Uterus (tissue), 4 donors: ENCODE measurements at places on chromosomes 3 and 15. TPM values are rescaled to one million over a fixed set of nuclear protein-coding genes. Genes with fewer than 3 reads are reported as not detected.

TRH gene
- total RNA-seq, result not detected

PP2D1 gene
- total RNA-seq, result not detected

SMCO1 gene
- total RNA-seq, result not detected

GAP43 gene
- total RNA-seq, result not detected

C3orf33 gene
- 4.3 TPM for total RNA-seq

TNFAIP8L3 gene
- 40.5 TPM for total RNA-seq

GRCh38 chr3:61796911-61797310 is 235.5 kb downstream of the PTPRG start:
- no peak overlapping the region for H3K27ac ChIP-seq
- H3K4me3 ChIP-seq, result no peak overlapping the region
- H3K36me3 ChIP-seq, result no peaks in the 10 kb centered on the region
- no peak for DNase-seq

DNA sequence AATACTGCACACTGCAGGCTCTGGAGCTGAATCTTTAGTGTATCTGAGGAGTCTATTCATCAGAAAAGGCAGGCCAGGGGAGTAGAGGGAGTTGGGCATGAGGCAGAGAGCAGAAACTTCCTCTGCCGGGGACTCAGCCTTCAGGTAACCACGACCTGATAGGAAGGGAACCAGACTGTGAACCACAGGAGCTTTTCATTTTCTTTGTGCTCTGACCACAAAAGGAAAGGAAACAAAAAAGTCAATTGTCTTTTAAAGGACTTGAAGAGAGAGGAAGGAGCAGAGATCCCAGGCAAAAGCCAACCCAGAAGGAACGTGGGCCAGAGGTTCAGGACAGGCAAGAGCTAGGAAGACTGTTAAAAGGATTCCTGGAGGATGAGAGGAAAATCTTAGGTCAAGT is 573.3 kb downstream of the EPHB1 start:
- H3K4me1 ChIP-seq, result no peaks in the 10 kb centered on the region
- no peaks in the 10 kb centered on the region for H3K36me3 ChIP-seq
- DNase-seq, result no peak
- H3K27me3 ChIP-seq, result no peaks in the 10 kb centered on the region

DNA sequence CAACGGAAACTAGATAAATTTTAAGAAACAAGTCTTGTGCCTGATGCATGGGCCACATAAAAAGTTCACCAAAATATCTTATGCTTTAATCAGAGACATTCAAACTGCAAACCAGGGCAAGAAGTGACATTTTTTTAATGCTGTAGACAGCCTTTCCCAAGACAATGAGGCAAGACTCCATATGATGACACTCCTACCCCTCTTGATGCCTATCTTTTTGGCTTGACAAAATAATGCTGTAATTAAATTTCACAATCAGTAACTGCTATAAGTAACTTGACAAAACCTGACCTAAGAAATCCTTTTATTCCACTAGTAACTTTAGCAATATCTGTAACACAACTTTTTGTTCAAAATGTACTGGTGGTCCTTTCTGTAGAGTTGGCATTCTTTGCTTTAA is 48.7 kb downstream of the ECT2 start:
- no peak overlapping the region for H3K27ac ChIP-seq
- H3K36me3 ChIP-seq, result no peaks in the 10 kb centered on the region
- no peaks in the 10 kb centered on the region for H3K27me3 ChIP-seq
- H3K4me1 ChIP-seq, result no peaks in the 10 kb centered on the region
- no peak overlapping the region for H3K4me3 ChIP-seq

- H3K27me3 ChIP-seq, result no peaks in the 10 kb centered on the region
- H3K36me3 ChIP-seq, result no peaks in the 10 kb centered on the region
- DNase-seq, result no peak
- no peak overlapping the region for H3K27ac ChIP-seq
- H3K4me1 ChIP-seq, result no peaks in the 10 kb centered on the region
These were observed 26.4 kb downstream of the PEAK1 start for GRCh38 chr15:77393471-77393840.

- H3K4me1 ChIP-seq, result no peaks in the 10 kb centered on the region
- no peak overlapping the region for H3K27ac ChIP-seq
- no peak overlapping the region for H3K4me3 ChIP-seq
- DNase-seq, result no peak
These were observed 62.1 kb downstream of the HOMER2 start for GRCh38 chr15:82890338-82890994.

DNA sequence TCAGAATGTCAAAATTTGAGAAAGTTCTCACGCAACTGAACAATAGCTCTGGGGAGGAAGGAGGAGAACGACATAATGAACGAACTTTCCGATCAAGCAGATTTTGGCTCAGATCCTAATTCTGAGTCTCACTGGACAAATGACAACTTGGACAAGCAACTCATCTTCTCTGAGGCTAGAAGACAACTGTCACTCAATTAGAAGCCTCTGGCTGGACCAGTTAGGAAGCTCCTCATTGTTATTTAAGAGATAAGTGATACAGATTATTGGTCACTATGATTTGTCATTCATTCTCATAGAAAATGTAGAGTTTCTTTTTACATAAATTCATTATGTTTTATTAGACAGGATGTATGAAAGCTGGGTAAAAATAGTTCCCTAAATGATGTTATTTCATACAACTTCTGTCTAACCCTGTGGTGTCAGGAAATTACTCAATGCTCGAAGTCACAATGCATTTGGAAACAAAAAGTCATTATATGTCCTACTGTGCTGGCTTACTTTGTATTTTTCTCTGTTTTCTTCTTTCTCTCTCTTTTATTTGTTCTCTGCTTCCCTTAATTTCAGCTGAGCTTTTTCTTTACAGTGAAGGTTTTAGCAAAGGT is 11.0 kb upstream of the C3orf49 start:
- H3K36me3 ChIP-seq, result no peaks in the 10 kb centered on the region
- no peak overlapping the region for H3K27ac ChIP-seq
- DNase-seq, result no peak
- H3K27me3 ChIP-seq, result no peaks in the 10 kb centered on the region
- H3K4me1 ChIP-seq, result no peaks in the 10 kb centered on the region

DNA sequence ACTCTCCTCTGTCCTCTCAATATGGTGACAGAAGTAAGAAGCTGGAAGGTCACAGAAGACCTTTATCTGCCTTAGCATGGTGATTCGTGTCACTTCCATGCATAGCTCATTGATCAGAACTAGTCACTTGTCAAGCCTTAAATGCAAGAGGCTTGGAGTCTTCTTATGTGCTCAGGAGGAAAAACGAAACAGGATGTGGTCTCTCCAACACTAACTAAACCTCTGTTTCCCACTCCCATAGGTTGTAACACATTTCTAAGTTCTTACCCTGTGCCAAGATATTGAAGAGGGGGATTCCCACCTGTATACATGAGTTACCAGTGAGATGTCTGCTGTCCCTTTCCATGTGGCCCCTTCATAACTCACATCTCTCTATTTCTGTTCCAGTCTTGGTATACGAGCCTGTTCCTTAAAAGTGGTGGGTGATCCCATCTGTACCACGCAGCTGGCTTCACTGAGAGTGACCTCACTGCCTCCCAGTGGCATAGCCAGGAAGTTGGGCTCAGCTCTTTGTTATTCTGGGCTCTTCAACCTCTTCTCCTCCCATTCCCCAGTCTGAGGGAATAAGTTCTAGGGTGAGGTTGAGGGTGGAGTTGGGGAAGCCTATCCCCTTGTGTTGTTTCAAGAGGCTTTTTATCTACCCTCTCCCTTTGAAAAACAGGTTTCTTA is 203.2 kb upstream of the PPP2R3A start:
- no peaks in the 10 kb centered on the region for H3K36me3 ChIP-seq
- no peak overlapping the region for H3K27ac ChIP-seq
- H3K27me3 ChIP-seq, result no peaks in the 10 kb centered on the region
- no peak for DNase-seq
- no peak overlapping the region for H3K4me3 ChIP-seq

- H3K27ac ChIP-seq, result peak overlapping the region; percentile 94
- no peak for DNase-seq
- peaks cover 6% of the 10 kb centered on the region for H3K4me1 ChIP-seq
These were observed 2.9 kb downstream of the PLEKHO2 start for GRCh38 chr15:64844576-64845145.

DNA sequence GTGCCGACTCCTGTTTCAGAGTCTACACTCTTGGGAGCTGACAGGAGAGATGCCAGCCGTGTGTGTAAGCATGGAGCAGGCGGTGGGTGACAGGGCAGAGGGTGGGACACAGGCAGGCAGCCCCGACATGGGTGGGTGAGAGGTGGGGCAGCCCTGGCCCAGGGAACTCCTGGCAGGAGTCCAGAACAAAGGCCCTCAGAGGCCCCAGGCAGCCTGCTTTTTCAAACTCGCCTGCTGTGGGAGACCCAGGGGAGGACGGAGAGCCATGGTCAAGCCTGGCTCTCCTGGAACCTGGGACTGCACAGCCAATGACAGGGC is 29.3 kb upstream of the SLC41A3 start:
- H3K4me1 ChIP-seq, result no peaks in the 10 kb centered on the region
- no peak overlapping the region for H3K27ac ChIP-seq
- peak; percentile 10 for DNase-seq
- no peak overlapping the region for H3K4me3 ChIP-seq

DNA sequence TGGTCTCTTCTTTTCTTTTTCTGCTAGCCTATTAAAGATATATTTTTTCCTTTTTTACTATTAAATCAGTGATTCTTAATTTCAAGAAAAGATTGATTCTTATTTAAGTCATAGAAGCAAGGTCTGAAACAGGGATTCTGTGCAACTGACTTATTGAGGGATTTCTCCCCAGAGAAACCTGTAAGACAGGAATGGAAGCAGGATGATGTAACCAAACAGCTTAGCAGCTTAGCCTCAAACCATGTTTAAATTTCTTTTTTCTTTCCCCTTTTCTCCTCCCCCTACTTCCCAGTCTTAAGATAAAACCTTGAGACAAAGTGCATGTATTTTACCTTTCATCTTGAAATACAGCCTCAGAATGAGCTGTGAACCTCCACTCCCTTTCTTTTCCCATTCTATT is 322.8 kb downstream of the NEK10 start:
- no peak for DNase-seq
- no peak overlapping the region for H3K4me3 ChIP-seq
- no peaks in the 10 kb centered on the region for H3K4me1 ChIP-seq
- no peak overlapping the region for H3K27ac ChIP-seq
- H3K27me3 ChIP-seq, result no peaks in the 10 kb centered on the region

- no peak overlapping the region for H3K4me3 ChIP-seq
- H3K27me3 ChIP-seq, result no peaks in the 10 kb centered on the region
These were observed 503.6 kb downstream of the UNC13C start for GRCh38 chr15:54481819-54482218.
